ENCODE measurements at places on chromosomes 4 and X.

GRCh38 chr4:74534121-74534520 lies 89.2 kb downstream of the AREG start:
- DNase-seq: no peak

DNA sequence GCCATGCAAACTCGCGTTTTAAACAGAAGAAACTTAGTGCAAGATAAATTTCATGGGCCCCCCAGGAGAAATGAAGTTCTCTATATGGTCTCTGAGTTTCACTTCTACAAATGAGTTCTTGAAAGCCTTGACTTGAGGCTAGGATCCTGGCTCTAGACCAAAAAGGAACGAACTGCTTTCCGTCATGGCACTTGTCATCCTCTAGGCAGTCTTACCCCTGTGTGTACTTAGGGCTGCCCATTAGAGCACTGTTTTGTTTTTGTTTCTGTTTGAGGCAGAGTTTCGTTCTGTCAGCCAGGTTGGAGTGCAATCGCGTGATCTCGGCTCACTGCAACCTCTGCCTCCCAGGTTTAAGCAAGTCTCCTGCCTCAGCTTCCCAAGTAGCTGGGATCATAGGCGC lies 29.0 kb downstream of the RNF4 start:
- no peak for DNase-seq

DNA sequence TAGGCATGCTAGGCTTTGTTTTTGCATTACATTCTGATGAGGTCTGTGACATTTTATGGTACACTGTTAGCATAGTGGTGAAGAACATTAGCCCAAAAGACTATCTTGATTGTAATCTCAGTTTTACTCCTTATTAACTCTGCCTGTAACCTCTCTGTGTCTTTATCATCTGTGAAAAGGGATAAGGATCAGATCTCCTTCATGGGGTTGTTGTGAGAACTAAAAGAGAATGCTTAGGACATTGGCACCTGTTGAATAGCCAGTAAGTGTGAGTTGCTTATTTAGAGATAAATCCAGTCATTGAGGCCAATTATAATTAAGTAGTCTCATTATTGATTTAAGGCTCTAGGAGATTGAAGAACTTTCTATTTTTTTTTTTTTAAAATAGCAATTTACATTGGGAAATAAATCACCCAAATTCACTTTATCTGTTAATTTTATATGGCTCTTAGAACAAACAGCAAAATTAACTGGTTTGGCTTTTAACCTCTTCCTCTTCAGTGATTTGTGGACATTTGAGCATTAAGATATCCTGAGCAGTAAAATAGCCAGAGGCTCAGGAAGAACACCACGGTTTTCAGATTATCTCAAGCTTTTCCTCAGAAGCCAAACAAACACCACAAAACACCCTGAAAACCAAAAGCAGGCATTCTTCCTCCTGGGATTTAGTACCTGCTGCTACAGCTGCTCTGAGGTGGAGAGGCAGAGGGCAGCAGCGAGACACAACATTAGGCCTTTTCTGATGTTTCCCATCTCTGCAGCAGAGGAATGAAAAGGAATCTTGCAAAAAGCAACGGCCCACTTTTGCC lies 192.9 kb downstream of the ARHGAP10 start:
- no peak for DNase-seq

GRCh38 chr4:150751648-150752047 lies 169.7 kb downstream of the MAB21L2 start:
- no peak for DNase-seq

DNA sequence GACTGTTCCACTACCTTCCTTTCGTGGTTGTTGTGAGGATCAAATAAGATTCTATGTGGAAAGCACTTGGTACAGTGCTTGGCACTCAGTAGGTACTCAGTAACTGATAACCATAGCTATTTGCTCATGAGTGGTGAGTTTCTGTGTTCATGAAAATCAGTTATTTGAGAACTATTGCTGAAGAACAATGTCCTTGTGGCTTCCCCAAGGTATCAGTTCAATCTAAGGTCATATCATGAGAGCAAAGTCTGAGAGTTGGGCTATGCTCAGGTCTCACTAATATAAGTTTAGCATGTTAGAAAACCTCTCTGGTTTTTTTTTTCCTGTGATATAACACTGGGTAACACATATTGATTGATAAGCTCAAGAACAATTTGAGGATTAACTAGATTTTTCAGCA lies 147.8 kb downstream of the GRIA3 start:
- DNase-seq: no peak

DNA sequence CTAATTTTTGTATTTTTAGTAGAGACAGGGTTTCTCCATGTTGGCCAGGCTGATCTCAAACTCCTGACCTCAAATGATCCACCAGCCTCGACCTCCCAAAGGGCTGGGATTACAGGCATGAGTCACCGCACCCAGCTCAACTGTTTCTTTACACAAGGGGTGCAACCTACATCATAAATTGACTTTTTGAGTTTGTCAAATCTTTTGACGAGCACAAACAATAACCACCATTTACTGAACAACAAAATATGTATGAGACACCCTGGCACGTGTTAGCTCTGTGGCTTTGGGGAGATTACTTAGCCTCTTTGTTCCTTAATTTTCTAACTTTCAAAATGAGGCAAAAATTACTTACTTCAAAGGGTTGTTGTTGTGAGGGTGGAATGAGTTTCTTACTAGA lies 23.5 kb upstream of the SLC34A2 start:
- DNase-seq: no peak

- DNase-seq: no peak
Observed at GRCh38 chr4:141417387-141417786, 196.7 kb downstream of the ZNF330 start.

- no peak for DNase-seq
Observed at GRCh38 chr4:86955888-86956451, 21.2 kb downstream of the AFF1 start.

GRCh38 chr4:169952236-169953002 lies 73.8 kb downstream of the MFAP3L start:
- no peak for DNase-seq

DNA sequence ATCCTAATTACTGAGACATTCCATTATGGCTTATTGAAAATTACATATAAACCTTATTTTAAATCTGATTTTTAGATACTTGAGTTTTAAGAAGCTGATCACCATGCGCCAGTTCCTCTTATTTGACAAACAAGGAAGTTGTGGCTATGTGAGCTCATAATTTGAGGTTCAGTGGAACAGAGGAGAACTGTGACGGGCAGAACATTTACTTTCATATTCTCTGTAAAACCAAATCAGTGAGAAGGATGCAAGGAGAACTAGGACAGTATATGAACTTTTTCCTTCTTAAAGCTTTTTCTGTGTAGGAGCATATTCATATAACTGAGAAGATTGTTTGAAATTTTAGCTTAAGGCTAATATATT lies 25.3 kb downstream of the STIM2 start:
- no peak for DNase-seq

DNA sequence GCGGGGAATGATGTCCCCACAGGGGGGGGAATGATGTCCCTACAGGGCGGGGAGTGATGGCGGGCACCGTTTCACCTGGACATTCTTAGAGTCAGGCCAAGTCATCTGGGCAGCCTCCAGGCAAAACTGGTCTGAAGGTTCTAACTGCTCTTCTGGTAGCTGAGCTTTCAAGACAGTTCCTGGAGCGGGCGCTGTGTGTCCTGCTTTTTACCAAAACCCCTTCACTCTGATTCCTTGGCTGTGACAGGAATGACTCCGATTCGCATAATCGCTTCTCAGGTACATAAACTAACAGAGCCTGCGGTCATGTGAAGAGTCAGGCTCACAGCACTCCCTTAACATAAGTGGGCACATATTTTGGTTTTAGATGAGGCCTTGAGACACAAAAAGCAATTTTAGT lies 836.0 kb downstream of the TRIML1 start:
- no peak for DNase-seq

DNA sequence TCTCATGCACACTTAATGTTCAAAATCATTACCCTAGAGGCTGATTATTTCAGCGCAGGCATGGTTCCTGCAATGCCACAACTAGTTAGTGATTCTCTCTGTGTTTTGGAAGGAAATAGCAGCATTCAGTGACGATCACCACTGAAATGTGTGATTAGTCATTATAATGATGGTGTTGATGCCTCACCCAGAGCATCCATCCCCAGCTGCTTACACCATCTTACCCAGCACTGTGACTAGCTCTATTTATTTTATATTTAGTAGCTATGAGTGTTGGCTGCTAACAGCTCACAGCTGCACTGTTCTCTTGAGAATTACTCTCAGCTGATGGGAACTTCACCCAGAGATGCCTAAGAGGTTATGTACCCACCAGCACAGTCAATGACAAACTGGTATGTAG lies 60.5 kb upstream of the TSPAN7 start:
- DNase-seq: no peak

DNA sequence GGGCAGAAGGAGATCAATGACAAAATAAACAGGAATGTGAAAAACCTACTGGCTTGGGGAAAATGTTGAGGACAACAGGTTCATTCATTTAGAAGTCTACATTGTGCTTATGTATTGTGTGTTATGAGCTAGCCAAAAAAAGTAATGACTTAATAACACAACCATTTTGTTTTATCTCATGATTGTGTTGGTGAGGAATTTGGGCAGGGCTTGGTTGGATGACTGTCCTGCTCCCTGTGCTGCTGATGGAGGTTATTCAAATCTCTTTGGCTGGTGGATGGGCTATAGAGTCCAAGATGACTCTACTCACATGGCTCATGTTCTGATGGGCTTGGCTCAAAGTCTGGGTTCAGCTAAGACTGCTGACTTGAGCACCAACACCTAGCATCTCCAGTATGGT lies 116.3 kb downstream of the HS3ST1 start:
- DNase-seq: no peak

DNA sequence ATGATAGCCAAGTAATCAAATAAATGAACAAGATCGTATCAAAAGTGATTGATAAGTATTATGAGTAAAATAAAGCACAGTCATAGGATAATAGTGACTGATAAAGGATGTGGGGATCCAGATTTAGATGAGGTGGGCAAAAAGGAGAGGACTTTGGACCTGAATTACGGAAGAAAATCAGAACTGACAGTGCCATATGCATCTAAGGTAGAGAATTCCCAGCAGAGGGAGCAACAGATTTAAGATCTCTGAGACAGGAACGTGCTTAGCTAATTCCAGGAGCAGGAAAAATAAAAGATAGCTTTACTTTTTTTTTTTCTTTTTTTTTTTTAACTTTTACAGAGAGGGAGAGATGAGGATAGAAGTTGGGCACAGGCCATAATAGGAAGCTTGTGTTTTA lies 189.9 kb downstream of the NWD2 start:
- DNase-seq: no peak

- DNase-seq: no peak
Observed at GRCh38 chrX:40326186-40326965, 228.6 kb upstream of the BCOR start.

GRCh38 chr4:62449538-62449937 lies 1249.4 kb downstream of the ADGRL3 start:
- DNase-seq: no peak

GRCh38 chr4:139802931-139803330 lies 137.3 kb downstream of the MGST2 start:
- no peak for DNase-seq

GRCh38 chrX:132071254-132071653 lies 48.2 kb downstream of the STK26 start:
- DNase-seq: no peak

DNA sequence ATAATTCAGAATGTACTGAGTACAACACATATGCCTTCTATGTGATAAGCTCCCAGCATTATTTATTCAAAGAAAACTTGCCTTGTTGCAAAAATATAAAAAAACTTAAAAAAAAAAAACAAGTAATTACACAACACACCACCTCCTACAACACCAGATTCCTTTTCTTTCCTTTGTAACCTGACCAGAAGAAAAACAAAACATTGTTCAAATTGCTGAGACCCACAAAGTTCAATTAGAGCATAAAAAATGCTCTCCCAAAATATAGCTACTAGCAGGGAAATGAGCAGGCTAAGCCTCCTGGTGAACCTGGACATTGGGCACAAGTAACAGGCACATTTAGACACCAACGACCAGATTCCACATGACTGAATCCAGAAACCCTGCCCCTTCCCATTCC lies 38.3 kb downstream of the MECP2 start:
- no peak for DNase-seq

DNA sequence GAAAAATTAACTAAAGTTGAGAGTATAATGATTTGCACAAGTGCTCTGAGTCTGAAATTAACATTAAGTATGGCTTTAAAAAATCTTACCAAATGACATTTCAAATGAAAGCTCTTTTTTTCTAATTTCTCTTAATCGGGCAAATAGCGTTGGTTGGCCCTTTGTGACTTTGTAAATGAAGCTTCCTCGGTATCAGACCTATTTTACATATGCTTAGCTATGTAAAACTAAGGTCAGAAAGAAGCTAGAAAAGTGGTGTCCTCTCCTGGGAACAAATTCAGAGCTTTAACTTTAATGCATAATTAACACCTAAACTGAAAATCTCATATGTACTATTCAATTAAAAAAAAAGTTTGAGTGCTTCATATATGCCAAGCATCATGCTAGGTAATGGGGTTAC lies 62.7 kb downstream of the N4BP2 start:
- DNase-seq: no peak

DNA sequence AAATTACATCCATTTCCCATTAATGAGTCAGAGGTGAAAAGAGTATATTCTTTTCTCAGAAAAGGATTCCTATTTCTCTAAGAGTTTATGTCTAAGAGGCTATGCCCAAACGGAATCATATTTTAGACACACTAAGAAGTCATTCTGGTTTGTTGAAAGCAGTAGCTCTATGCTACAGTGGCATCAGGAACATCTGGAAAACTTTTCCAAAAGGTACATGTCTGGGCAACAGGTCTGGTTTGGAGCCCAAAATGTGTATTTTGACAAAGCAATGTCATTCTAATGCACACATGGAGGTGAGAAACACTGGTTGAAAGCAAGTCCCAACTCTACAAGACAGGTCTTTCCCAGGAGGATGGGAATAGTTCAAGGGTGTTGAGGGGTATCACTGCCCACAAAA lies 56.1 kb downstream of the APBB2 start:
- no peak for DNase-seq

DNA sequence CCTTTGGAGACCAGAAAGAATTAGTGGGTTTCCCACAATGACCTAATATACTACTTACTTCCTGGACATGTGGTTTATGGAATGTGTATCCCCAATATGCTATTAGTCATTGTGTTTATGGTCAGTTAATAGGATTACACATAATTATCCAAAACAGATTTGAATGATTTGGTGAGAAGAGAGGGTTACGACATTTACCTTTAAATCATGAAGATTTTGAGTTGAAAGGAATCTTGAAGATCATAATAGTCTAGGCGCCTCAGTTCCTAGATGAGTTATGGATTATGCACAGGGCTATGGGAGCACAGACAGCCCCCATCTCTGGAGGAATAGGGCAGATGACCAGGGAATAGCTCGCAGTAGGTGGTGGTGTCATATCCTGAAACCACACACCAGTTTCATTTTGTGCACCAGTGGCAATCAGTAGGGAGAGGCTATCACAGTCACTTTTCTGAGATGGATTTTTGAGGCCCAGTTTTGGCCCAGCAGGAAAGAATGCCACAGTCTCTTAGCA lies 61.3 kb downstream of the SEPTIN11 start:
- no peak for DNase-seq

GRCh38 chr4:5825321-5826041 lies 67.4 kb downstream of the CRMP1 start:
- DNase-seq: no peak

GRCh38 chr4:123613586-123614344 lies 217.2 kb downstream of the SPRY1 start:
- no peak for DNase-seq

GRCh38 chrX:134721766-134722532 lies 63.7 kb upstream of the PLAC1 start:
- no peak for DNase-seq

All from stimulated activated CD4-positive, alpha-beta T cell treated with anti-CD3 and anti-CD28 coated beads, Interleukin-12 subunit alpha, Interleukin-12 subunit beta, amount 100 ng/mL, for 4 hours (primary cell).